Lung (tissue), 17 donors: ENCODE measurements at places on chromosomes 4 and X.

- no peak for DNase-seq
Observed at GRCh38 chr4:184817494-184818215, 8.1 kb downstream of the ACSL1 start.

- DNase-seq: peak; percentile 90
Observed at GRCh38 chrX:17617806-17618205, 119.5 kb upstream of the SCML1 start.

DNA sequence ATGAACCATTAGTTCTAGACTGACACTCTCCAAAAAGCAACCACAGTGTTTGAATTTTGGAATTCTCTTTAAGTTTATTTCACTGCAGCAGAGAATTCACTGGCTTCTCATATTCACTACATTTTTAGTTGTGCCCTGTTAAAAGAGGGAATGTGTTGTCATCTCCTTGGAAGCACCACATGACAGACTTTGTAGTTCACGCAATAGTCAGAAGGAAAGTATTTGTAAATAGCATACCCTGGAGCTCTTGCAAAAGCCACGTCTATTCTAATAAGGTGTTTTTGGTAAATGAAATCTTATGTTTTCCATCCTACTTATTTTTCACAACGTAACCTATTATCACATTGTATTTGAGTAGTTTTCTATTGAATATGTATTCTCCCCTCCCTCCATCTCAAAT lies 25.8 kb downstream of the DOCK11 start:
- DNase-seq: no peak

DNA sequence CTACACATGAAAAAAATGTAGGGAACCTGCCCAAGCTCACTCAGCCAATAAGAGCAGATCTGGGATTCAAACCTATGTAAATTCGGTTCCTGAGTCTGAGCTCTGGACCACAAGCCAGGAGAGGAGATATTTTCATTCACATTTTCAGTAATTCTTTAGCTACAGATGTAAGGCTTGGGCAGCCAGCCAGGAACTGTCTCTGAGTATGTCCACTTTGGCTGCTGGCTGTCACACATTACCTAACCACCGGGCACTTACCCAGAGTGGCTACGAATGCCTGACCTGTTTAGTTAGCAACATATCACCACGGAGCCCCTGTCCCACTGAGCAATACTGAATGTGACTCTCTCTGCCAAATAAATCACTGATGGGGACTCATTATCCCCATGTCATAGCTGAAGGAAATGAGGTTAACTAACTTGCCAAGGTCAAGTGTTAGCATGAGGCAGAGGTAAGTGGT lies 15.3 kb downstream of the USP46 start:
- DNase-seq: peak; percentile 54

DNA sequence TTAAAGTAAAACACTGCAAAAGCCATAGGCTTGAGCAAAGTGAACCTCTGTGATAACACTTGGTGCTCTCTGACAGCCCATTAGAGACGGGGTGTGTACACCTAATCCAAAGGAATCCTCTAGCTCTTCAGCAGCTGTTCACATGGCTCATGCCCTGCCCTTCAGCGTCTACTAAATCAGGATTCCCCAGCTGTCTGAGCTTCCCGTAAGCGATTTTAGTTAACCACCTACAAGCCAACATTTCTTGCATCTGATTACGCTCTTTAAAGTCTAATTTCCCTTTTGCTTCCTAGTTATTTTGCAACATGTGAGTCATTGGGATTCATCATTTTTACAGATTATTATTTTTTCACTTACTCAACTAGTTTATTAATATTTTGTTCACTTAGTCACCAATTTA lies 6.5 kb downstream of the DMD start:
- DNase-seq: no peak

GRCh38 chrX:55709735-55710134 lies 7.8 kb upstream of the RRAGB start:
- no peak for DNase-seq

- DNase-seq: no peak
Observed at GRCh38 chr4:94575652-94576051, 123.9 kb downstream of the PDLIM5 start.

- DNase-seq: peak; percentile 13
Observed at GRCh38 chr4:36128689-36129088, 115.6 kb downstream of the ARAP2 start.

DNA sequence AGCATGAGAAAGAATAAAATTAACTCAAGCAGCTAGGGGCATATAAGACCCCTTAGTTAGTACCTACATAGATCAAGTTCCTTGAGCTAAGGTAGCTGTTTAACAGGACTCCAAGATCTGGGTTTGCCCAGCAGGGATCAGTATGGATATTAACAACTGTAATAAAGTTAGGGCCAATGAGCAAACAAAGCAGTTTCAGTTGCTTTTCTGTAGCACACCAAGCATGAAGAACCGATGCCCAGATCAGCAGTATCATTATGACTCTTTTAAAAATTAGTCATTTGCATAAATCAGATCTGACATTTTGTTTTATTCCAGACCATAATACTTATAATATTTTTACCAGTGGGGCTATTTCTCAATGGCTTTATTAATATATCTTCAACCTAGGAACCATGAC lies 80.9 kb downstream of the C4orf33 start:
- no peak for DNase-seq

DNA sequence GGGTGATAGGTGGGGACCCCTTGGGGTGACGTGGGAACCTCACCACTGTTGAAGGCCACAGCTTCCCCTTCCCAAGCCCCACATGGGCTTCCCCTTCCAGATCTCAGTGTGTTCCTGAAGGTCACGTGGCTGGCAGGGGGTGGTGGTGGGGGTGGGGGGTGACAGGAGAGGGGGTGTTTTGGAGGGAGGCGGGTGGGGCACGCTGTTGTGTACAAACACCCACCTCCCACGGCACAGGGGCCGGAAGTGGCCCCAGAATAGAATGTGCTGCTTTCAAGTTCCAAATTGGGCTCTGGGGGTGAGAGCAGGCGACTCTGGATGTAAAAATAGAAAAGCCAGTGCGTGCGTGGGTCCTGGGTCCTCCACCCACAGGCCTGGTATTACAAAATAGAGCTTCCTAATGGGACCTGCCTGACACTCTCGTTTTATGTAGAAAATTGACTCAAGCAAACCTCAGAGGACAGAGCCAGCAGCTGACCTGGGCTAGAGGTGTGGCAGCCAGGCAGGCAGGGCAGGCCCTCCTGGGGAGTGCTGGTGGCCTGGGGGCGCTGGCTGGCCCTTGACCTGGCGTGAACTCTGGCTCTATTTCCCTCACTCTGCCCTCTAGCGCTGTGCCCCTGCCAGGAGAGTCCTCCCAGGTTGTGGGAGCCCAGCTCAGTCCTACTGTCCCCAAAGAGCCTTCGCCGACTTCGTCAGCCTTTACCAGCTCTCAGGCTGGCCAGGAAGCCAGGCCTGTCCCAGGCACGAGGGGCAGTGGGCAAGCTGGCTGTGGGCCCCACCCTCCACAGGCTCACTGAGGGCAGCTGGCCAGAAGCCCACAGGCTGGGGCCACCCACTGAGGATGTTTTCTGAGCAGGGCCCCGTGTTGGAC lies 5.4 kb upstream of the SH3BP2 start:
- no peak for DNase-seq

GRCh38 chr4:128285085-128285997 lies 2.3 kb downstream of the PGRMC2 start:
- peak; percentile 42 for DNase-seq

DNA sequence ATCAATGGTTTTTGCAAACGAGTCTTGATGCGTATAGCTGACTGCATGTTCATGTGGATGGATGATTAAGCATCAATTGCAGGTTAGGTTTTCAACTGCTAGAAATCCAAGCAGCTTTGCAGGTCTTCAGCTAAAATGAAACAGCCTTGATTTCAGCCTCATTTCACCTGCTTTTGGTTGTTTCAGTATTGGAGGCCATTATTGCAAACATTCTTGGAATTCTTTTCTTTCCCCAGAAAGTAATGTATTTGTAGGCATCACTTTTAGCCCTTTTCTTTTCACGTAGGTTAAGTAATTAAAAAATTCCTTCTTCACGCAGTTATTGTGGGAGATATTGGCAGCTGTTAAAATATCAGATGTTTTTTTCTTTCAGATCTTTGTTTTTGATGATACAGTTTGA lies 8.8 kb downstream of the ZAR1 start:
- no peak for DNase-seq

DNA sequence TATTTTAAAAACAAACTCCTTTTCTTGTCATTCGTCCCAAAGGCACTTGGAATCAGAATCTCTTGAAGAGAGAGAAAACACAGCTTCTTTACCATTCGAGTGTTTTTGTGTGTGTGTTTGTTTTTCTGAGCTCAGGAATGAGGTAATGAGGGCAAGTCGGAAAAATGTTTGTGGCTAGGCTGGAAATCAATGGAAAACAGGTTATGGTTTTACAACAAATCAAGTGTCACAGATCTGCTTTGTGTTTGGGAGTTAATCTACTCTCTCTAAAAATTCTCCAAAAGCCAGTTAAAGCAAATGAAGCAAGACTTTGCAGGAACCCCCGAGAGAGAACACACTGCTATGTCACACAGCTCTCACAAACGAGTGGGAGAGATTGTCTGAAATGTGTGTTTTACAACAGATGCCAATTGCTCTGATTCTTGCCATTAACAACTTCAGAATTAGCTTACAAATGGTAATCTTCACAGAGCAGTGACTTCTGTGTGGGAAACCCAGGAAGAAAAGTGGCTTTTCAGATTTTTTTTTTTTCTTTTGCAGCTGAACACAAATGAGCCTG lies 264.1 kb downstream of the CBLL2 start:
- DNase-seq: no peak

GRCh38 chrX:70132877-70133302 lies 357 bp upstream of the IGBP1 start:
- no peak for DNase-seq

GRCh38 chrX:93932471-93933220 lies 258.6 kb downstream of the FAM133A start:
- DNase-seq: no peak

DNA sequence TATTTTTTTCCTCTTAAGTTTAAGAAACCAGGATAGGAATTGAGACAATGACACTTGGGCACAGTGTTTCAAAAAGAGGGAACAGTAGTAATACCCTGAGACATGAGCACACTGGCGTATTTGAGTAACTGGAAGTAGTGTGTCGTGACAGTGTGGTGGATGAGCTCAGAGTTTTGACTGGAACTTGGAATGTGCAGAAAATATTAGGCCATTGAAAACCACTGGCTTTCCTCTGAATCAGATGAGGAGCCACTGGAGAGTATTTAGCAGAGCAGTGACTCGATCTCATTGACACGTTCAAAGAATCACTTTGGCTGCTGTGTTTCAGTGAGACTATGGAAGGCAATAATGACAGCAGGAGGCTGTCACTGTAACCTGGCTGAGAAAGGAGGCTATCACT lies 1531.2 kb downstream of the STIM2 start:
- no peak for DNase-seq

GRCh38 chr4:153409412-153409811 lies 56.7 kb upstream of the TMEM131L start:
- DNase-seq: no peak

- DNase-seq: peak; percentile 41
Observed at GRCh38 chrX:39456894-39457604, 640.7 kb downstream of the BCOR start.

DNA sequence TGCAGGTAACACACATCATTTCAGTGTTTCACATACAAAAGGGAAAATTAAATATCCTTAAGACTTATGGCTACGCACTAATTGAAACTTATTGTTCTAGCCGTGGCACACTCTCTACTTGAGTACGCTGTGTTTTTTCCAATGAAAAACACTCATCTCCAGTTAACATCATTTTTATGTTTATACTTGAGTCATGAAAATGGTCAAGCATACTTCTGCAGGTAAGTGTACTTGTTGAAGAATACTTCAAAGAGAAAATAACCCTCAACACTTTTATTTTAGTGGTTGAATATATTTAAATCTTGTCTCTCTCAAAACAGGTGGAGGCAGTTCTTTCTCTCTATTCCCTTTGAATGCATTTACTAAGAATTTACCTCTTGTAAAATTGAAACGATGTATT lies 538.7 kb upstream of the PCDH7 start:
- DNase-seq: no peak

DNA sequence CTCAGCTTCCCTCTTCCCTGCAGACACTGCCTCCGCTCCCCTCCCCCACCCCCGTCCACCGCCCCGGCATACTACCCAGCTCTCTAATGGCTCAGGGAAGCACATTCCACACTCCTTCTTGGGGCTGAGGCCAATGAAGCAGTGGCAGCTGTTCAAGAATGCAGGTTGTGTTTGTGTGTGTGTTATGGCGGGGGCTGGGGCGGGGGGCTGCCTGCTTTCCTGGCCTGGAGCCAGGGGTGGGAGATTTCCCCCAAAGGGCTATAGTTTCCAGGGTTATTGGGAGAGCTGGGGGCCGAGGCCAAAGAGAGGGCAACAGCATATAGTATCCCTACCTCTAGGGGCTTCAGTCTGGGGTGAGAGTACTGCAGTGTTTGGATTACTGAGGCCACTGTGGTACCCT lies 149.4 kb downstream of the EFNB1 start:
- peak; percentile 84 for DNase-seq

GRCh38 chr4:104868958-104869357 lies 277.7 kb upstream of the TET2 start:
- DNase-seq: no peak

- DNase-seq: no peak
Observed at GRCh38 chr4:145779319-145779801, 99.4 kb downstream of the C4orf51 start.

DNA sequence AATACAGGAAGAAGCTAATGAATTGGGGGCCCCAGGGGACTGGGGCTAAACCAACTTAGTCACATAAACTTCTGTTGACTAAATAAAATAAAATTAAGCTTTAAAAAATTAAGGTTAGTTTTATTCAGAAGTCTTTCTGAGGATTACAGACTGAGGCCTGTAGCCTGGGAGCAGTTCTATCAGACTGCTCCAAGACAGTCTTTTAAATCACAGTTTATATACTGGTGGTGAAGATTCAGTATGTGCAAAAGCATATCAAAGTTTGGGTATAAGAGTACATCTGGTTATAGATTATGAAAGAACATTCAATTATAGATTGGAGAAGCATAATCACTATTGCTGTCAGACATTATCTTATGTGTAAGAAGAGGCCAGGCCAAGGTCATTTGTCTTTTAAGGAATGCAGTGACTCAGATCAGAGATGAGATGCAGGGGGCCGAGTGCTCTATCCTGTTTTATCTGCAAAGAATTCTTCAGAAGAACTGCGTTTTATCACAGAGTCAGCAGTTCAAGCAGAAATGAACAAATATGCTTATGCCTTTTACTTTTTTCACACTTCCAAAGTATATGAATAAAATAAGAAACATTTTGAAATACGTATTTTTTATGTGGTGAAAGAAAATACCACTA lies 109.4 kb downstream of the PDHA2 start:
- DNase-seq: no peak

DNA sequence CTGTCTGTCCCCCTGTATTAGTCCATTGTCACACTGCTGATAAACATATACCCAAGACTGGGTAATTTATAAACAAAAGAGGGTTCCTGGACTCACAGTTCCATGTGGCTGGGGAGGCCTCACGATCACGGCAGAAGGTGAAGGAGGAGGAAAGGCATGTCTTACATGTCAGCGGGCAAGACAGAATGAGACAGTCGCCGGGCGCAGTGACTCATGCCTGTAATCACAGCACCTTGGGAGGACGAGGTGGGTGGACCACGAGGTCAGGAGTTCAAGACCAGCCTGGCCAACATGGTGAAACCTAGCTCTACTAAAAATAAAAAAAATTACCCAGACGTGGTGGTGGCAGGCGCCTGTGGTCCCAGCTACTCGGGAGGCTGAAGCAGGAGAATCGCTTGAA lies 24.7 kb downstream of the IL3RA start:
- DNase-seq: no peak

GRCh38 chr4:19850909-19851308 lies 400.8 kb upstream of the SLIT2 start:
- no peak for DNase-seq

- peak; percentile 61 for DNase-seq
Observed at GRCh38 chr4:153426207-153426885, 39.8 kb upstream of the TMEM131L start.

GRCh38 chrX:115023139-115023538 lies 5.7 kb upstream of the IL13RA2 start:
- DNase-seq: no peak
